T follicular helper cell (primary cell): ENCODE measurements at places on chromosomes 6 and 20.

GRCh38 chr20:53874706-53875105, 195.7 kb downstream of the BCAS1 start:
- no peak for DNase-seq

GRCh38 chr6:129843573-129843972, 17.5 kb downstream of the TMEM244 start:
- no peak for DNase-seq

DNA sequence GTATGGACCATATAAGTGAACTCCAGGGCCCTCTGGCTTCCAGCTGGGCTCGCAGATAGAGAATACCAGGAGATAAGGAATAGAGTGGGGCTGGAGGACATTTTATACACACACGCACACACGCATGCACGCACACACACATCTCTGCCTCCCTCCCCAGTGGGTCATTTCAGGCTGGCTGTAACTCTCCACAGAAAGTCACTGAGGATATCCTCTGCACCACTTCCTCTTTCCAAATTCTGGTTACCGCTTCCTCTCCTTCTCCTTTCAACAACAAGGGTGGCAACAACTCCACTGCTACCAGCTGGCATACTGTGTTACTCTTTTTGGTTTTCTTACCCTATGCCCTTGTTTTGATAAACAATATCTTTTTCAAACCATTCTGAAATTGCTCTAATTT, 280.2 kb downstream of the COL12A1 start:
- no peak for DNase-seq

DNA sequence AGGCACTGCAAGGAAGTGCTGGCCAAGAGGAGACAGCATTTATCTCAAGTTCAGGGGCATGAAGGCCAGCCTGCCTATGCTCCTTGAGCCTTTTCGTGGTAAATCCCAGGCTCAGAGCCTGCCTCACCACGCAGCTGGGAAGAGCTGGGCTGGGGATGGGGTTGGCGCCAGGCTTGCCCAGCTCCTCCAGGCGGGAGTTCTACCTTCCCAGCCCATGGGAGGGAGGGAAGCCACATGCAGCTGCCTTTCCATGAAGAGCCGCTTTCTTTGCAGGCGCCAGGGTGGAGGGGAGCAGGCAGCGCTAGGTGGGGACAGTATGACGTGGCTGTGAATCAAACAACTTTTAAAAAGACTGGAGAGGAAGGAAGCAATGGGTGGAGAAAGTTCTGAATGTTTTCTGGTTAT, 19.5 kb upstream of the SIRT5 start:
- no peak for DNase-seq

- no peak for DNase-seq
These were observed 14.2 kb upstream of the EPHA7 start for GRCh38 chr6:93433592-93433991.

GRCh38 chr6:168035098-168035660, 37.7 kb downstream of the KIF25 start:
- no peak for DNase-seq

DNA sequence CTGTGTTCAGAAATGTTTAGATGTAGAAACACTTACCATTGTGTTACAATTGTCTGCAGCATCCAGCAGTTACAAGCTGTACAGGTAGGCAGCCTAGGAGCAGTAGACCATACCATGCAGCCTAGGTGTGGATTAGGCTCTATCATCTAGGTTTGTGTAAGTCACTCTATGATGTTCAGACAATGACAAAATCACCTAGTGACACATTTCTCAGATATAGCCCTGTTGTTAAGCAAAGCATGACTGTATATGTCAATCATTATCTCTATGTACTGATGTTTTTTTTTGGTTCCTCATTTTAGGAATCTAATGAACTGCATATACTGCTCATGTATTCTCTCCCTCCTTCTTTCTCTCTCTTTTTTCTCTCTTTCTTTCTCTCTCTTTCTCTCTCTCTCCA, 22.2 kb downstream of the CST8 start:
- no peak for DNase-seq

DNA sequence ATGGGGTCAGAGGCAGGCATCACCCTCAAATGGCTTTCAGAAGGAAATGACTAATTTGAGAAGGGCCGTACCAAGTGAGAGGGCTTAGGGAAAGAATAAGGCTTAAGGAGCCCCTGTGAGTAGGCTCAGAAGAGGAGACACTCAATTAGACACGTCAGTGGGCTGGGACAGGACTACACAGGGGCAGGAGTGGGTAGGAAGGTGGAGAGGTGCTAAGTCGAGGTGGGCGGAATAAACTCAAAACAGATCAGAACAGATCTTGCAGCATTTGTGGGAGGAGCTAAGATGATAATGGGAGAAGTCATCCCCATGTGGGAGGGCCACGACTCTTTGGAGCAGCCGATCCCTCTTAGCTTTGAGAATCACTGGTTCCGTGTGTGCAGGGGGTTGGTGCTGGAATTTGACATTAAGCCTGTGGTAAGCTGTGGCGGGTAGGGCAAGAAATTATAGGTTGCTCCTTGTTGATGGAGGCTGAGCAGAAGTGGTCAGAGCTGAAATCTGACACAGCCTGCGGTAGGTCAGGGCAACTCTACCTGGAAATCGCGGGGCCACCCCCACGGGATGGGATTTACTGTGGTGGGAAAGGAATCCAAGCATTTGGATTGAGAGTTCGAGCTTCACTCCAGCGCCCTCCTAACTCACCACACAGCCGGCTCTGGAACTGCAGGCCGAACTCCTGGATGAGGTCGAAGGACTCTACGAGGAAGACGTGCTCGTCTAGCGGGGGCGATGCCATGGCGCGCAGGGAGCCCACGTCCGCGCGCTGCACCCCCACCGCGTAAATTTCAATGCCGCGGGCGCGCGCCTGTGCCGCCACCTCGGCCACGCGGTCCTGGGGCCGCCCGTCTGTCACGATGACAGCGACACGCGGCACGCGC, 2.8 kb upstream of the RBPJL start:
- no peak for DNase-seq

GRCh38 chr6:141388666-141389065, 744.1 kb upstream of the GJE1 start:
- DNase-seq: no peak

DNA sequence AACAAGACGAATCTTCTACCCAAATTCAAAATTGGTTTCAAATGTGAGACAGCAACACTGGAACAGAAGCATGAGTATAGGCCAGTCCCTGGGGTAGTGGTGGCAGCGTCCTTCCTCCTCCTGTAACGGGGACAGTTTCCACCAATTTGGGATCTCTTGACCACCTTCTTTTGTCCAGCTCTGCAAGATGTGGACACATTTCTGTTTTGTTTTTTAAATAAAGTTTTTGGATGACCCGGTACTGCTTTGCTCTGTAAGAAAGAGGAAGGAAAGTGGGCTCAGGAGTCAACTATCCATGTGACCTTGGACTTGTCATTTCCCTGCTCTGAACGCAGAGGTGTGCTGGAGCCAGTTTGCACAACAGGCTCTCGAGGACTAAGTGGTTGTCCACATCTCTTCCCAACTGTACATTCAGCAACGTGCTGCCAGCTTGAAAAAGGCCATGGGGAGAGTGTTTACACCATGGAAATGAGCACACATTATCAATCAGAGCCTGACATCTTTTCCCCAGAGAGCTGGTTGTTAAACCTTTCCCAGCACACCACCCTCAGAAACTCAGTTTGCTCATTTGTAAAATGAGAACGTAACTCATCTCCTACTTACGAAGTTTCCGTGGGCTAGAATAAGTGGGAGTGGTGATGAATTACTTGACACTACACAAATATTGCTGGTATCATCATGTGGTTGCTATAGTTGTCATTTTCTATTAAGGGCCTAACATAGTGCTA, 66.5 kb downstream of the ADTRP start:
- no peak for DNase-seq

DNA sequence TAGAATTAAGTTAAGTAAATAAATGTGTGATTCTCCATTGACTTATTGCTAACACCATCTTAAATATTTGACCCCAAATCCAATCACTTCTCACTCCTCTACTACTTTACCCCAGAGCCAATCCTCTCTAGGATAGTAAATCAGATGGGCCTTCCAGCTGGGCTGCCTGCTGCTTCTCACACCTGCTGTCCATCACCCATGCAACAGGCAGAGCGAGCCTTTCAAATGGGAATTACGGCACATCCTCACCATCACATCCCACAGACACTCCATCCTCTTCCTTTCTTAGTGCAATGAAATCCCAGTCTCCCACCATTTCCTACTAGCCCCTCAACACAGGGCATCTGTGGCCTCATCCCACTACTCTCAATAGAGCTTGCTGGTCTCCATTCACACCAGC, 34.0 kb downstream of the HLA-F start:
- no peak for DNase-seq

DNA sequence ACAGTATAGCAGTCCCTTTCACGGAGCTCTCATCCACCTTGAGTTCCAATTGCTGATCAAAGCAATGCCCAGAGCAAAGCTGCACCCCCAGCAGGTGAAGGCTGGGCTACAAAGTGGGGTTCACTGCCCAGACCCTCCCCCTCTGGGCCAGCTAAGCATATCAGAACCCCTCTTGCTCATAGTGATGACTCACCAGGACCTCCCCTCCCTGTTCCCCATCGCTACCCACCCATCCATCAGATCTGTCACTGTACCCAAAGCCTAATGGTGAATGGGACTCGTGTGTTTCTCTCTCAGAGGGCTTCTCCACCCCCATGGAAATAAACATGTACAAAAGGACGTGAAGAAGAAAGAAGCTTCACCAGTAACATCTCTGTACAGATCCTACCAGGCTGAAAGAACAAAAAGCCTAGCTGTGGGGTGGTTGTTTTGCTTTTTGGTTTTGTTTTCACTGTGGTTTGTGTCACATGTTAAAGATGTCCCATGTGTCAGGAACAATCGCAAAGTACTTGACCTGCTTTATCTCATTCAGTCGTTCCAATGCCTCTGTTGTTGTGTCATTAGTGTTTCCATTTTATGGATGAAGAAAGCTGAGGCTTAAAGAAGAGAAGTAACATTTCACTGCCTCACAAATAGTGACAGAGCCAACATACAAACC, 518.5 kb downstream of the CD83 start:
- DNase-seq: no peak

GRCh38 chr20:15113144-15113773, 775.8 kb upstream of the FLRT3 start:
- no peak for DNase-seq

DNA sequence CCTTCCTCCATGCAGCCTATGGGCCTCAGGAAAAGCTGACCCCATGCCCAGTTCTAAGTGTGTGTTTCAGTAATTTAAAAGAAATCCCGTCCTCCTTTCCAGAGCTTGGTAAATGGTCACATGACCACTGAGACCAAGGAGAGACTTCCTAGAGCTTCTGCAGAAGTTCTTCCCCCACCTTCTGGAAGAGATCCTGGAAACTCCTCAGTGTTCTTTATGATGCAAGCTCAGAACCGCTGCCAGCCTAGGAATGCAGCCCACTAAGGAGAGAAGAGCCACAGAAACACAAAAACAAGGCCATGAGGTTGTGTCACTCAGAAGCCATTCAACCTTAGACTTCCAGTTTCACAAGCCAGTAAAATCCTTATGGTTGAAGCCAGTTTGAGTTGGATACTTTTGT, 348.4 kb downstream of the TPBG start:
- DNase-seq: no peak

GRCh38 chr6:116662202-116662601, 6.4 kb downstream of the ZUP1 start:
- DNase-seq: no peak

- DNase-seq: no peak
These were observed 54.0 kb downstream of the PHACTR2 start for GRCh38 chr6:143731789-143732188.

DNA sequence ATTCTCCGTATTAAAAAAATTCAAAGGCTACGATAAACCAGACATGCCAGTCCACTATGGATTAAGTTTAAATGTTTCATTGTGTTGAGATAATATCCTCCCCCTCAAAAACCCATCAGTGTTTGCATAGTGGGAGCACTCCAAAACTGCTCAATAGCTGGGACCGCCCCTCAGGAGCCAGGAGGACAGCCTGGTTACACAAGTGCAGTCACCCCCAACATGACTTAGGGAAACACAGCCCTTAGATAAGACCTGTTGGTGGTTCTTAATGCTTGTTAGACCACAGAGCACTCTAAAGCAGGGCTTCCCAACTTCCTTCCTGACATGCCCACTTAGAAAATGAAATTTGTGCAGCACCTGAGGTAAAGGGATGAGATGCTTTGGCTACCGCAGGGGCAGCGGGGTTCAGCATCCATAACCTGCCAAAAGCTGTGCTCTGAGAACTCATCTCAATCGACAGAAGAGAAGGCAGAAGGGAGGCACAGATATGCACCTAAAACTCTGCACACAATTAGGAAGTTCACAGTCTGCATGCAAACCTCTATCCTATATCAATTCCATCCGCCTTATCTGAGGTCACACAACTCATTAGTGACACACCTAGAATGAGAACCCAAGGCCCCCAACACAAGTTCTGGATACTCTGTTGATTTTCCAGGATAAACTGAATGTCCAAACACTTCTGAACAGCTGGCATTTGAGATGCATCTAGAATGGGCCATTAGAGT, 74.3 kb downstream of the RALGAPA2 start:
- no peak for DNase-seq

GRCh38 chr6:157169226-157169625, 154.1 kb downstream of the TMEM242 start:
- no peak for DNase-seq

GRCh38 chr20:57619051-57619831, 985 bp downstream of the ZBP1 start:
- peak; percentile 36 for DNase-seq

DNA sequence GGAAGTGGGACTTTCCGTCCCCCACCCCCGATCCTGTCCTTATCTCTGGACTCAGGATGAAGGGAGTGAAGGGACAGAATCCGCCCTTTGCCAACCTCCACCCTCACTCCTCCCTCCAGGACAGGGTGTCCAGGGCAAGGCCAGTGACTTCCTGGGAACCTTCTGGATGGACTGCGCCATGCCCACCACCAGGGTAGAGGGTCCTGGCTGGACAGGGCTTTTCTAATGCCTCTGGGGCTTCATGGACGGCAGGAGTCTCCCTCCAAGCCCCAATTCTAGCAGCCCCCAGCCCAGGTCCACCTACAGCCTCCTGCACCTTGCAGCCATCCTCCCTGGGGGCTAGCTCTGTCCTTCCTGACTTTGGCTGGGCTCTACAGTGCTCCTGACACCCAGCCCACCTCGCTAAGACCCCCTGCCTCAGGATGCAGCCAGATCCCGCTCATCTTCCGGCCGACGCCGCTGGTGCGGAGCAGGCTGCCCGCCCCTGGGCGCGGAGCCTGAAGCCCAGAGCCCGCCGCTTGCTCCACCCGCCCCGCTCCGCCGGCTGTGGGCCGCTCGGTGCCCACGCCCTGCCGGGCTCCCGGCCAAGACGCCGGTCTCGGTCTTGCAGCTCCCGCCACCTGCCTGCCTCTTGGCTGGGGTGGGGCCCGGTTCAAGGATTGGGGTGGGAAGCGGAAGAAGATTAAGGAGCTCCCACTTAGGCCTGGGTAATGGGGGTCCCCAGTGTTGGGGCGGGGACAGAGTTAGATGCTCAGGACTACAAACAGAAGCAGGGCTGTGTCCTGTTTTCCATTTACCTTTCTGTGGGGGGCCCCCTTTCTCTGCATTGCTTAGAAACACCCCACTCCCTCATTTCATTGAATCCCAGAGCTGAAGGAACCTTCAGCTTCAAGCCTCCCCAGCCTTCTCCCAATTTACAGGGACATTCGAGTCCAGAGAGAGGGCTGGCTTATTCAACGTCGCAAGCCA, 72.8 kb downstream of the MDGA1 start:
- no peak for DNase-seq
